ENCODE measurements at places on chromosomes 12 and 14.
A peak's percentile ranks its signal among the peaks of the same experiment; 100 is the strongest.

GRCh38 chr12:75862692-75863471 is 168.7 kb downstream of the PHLDA1 start:
- no peak for DNase-seq

DNA sequence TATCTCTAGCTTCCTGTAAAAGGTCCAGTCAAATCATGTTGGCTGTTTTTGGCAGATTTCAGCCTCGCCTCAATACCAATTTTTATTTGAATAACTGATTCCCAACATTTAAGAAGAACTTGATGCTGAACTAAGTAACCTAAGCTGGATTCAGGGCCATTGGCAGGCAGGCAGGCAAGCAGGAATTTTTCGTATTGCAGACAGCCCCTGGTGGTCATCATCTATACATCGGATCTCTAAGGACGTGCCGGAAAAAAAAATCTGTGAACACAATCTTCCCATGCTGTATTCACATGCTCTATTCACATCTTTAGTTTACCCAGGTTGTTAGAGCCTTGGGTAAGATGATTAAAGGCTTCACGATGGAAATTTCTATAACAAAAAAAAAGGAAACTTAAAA is 7.0 kb downstream of the VCPKMT start:
- no peak for DNase-seq

GRCh38 chr12:99847936-99848335 is 136.8 kb downstream of the ANKS1B start:
- DNase-seq, result no peak

GRCh38 chr14:83085725-83086124 is 1552.1 kb upstream of the SEL1L start:
- no peak for DNase-seq

DNA sequence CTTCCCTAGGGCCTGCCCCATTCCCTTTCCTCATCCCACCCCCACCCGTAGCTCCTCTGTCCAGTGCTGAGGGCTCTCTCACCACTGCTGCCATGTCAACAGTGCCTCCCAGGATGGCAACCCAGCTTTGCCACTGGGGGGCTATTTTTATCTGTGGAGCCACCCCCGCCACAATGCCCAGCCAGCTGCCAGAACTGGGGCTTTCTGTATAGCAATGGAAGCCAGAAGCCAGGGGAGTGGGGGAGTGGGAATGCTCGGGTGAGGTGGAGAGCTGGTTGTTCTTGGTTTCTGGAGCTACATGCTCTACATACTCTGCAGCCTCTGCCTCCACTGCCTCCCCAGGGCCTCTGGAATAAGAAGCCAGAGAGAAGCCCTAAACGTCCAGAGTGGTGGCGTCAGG is 8.9 kb downstream of the PDE1B start:
- DNase-seq, result no peak

DNA sequence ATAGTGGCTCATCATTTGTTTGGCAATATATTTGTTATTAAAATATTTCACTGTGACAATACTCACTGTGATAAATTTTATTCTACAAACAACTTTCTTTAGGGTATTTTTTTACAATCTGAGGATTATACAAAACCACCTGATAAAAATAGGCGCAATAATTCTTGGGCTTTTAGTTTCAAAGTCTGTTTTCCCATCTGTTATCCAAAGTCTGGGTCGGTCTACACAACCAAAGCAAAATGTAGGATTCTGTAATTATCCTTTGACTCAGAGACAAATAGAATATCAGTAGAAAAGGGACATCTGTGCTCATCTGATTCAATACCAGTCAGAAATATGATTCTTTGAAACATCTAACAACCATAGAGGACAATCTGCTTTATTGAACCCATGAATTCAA is 271.8 kb upstream of the AMIGO2 start:
- DNase-seq, result no peak

GRCh38 chr12:124679533-124680371 is 112.3 kb upstream of the NCOR2 start:
- no peak for DNase-seq

GRCh38 chr12:116043659-116044535 is 233.6 kb downstream of the MED13L start:
- no peak for DNase-seq

- no peak for DNase-seq
Observed at GRCh38 chr12:18546399-18546798, 191.4 kb downstream of the PLCZ1 start.

- peak; percentile 80 for DNase-seq
Observed at GRCh38 chr14:92613008-92613658, 99.6 kb downstream of the RIN3 start.

GRCh38 chr14:88962356-88962755 is 137.9 kb downstream of the TTC8 start:
- no peak for DNase-seq

GRCh38 chr14:64772397-64772950 is 68.2 kb downstream of the PLEKHG3 start:
- no peak for DNase-seq

DNA sequence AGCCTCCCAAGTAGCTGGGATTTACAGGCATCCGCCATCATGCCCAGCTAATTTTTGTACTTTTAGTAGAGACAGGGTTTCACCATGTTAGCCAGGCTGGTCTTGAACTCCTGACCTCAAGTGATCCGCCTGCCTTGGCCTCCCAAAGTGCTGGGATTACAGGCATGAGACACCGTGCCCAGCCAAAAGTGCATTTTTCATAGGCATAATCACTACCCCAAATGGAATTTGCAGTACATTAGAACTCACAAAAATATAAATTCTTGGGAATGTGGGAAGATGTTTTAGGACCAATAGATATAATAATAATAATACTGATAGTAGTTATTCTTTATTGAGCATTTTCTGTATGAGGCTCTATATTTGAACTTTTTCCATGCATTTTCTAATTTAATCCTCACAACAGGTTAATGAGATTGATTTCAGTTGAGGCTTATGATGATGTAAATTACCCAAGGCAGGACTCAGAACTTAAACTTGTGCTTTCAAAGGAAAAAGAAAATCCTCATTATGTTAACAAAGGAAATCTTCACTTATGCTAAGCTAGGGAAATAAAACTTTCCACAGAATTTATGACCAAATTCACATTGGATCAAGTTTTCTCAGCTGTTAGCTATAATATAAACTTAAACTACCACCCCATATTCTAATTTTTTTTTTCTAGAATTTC is 121.6 kb downstream of the SRGAP1 start:
- DNase-seq, result no peak

DNA sequence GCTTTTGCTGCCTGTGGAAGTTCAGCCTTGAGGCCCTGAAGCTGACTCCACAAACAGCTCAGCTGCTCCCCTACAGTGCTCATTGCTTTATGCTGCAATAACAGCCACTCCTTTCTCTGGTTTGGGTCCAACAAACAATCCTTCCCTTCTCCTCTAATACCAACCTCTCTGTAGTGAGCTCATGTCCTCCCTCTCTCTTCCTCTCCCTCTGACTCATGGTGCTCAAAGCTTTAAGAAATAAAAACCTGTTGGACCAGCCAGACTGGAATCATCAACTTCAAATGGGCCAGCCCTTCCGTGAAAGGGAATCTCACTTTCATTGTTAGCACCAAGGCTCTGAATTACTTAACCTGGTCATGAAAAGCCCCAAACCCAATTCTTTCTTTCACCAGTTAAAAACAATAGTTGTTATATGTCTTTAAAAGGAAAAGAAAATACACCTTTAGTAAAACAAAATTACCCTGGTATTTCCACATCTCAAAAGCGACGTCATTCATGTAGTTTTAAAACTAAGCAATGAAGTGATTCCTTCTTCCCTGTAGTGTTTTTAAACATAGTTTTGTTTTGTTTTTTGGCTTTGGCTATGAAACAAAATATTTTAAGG is 126.4 kb downstream of the DUSP6 start:
- peak; percentile 48 for DNase-seq

DNA sequence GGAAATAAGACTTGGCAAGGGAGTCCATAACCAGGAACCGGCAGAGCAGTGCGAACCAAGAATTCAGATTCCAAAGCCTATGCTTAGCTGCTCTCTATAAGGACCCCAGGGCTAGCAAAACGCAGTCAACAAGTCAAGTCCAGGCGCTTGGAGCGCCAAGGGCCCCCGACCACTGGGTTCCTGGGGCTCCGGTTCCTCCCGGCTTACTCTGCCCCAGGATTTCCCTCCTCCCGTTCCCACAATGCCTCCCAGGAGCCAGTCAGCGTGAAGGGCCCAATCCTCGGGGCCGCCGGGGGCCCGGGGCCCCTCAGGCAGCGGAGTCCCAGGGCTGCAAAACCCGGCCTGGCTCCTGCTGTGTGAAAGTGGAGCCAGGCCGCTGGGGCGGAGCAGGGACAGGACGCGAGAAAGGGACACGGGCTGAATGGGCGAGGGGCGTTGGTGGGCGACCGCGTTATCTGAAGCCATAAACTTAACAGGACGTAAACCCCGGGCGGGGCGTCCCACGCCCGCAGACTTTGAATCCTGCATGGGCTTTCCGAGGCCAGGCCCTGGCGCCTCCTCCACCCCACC is 1.5 kb downstream of the KRT8 start:
- DNase-seq, result peak; percentile 57

DNA sequence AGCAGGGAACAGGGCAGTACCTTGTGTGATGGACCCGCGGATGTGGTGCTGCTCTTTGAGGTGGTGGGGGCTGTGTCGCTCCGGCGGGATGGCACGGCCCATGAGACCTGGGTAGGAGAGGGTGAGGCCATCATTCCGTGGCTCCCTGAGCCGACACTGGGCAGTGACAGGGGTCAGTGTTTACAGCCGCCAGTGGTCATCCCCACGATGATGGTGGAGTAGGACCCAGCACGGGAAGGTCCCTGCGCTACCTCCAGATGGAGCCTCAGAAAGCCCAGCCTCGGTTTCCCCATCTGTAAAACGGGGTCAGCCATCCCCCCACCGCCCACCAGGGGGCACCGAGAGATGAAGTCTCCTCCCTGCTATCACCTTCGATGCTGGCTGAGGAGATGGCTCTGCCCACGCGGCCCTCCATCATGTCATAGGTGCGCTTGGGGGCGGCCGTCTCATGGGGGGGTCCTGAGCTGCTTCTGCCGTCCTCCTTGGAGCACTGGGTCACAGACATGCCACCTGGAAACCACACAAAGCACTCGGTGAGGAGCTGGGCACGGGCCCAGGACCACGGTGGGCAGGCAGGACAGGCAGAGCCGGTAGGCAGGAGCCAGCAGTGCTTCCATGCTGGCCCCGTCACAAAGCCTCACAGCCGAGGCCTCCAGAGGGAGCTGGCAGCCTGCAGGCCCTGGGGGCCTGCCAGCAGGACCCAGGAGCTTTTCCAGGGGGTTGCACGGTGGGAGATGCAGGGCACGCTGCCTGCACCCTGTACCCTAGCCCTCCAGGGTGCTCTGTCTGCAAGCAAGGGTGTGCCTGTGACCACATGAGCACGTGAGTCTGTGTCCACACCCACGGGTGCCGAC is 53.1 kb downstream of the RFLNA start:
- peak; percentile 28 for DNase-seq

GRCh38 chr12:18400186-18400585 is 138.9 kb downstream of the PIK3C2G start:
- no peak for DNase-seq

GRCh38 chr12:75116646-75117198 is 92.9 kb downstream of the KCNC2 start:
- no peak for DNase-seq

DNA sequence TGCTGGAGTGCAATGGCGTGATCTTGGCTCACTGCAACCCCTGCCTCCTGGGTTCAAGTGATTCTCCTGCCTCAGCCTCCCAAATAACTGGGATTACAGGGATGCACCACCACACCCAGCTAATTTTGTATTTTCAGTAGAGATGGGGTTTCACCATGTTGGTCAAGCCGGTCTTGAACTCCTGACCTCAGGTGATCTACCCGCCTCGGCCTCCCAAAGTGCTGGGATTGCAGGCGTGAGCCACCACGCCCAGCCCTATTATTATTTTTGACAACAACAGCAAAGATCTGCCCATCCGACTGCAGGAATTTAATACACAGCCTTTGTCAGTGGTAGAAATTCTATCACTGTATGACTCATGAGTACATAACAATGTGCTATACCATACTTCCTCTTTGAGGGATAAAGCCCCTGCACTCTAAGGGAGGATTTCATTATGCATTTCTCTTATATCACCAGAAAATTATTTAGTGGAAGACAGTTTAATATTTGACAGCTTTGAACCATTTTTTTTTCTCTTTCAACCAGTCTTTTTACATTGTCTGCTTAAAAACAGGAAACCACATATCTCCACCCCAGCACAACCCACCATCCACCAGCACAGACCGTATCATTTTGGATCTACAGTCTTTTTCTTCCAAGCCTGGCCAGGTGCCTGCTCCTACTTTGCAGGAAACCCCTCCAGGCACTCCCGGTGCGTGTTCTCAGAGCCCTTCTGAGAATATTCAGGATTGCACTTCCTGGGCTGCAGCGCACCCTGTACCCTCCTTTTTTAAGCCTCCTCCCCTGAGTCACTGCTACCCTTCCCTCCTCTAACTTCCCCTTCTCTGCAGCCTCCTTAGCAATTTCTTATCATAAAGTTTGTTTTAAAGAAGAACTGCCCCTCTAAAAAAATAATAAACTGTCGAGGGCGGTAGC is 594 bp downstream of the ARHGDIB start:
- DNase-seq, result no peak

- no peak for DNase-seq
Observed at GRCh38 chr12:123099560-123100192, 51.2 kb downstream of the PITPNM2 start.

GRCh38 chr12:108744021-108744897 is 12.9 kb upstream of the CORO1C start:
- DNase-seq, result no peak

GRCh38 chr12:1993871-1994371 is 10.3 kb downstream of the DCP1B start:
- no peak for DNase-seq

DNA sequence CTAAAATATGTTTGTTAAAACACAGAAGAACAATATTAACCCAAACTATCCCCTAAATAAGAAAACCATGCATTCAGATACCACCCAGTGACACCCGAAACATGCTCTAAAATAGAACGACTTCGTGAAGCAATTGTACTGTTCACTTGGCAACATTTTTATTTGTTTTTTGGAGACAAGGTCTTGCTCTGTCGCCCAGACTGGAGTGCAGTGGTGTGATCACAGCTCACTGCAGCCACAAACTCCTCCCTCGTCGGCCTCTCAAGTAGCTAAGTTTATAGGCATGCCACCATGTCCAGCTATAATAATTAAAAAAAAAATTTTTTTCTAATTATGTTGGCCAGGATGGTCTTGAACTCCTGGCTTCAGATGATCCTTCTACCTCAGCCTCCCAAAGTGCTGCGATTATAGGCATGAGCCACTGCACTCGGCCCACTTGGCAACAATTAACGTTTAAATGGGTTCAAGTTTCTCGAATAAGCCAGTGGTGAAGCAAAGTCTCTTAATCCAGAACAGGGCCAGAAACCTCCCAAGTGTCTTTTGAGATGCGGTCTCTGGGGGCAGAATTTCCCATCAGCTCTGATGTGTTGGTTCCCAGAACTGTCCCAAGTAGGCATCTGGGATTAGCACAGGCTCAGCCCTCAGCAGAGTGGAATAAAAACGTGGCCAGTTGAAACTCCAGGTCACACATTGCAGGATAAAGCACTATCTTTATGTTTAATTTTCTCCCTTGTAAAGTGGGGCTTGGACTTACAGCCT is 74.5 kb downstream of the TMCC3 start:
- DNase-seq, result no peak

- no peak for DNase-seq
Observed at GRCh38 chr12:72679147-72679757, 407.1 kb downstream of the TRHDE start.

- no peak for DNase-seq
Observed at GRCh38 chr12:57069523-57069922, 9.1 kb downstream of the NEMP1 start.
